ENCODE measurements at places on chromosomes 7 and 10.

GRCh38 chr7:27917774-27918314 is 177.9 kb downstream of the TAX1BP1 start:
- DNase-seq, result no peak

- DNase-seq, result no peak
These were observed 47.9 kb downstream of the VWA2 start for GRCh38 chr10:114286921-114287320.

GRCh38 chr10:15640536-15641085 is 79.1 kb downstream of the ITGA8 start:
- DNase-seq, result no peak

DNA sequence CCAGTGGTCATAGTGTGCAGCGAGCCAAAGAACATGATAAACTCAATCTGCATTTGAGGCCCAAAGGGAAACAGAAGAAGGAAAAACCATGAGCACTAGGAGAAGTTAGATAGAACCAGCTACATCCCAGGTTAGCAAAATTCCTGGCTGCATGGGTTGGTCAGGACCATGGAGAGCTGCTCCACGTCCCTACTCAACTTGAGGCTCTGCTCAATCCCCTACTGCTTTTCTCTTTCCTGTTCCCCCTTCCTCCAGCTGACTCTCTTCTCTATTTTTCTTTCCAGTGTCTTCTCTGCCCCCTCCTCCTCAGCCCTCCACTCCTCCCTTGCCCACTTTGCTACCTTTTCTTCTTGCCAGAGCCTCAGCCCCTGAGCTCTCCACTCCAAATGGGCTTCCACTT is 21.9 kb upstream of the VSIR start:
- no peak for DNase-seq

GRCh38 chr10:96450529-96451207 is 63.1 kb downstream of the TLL2 start:
- no peak for DNase-seq

DNA sequence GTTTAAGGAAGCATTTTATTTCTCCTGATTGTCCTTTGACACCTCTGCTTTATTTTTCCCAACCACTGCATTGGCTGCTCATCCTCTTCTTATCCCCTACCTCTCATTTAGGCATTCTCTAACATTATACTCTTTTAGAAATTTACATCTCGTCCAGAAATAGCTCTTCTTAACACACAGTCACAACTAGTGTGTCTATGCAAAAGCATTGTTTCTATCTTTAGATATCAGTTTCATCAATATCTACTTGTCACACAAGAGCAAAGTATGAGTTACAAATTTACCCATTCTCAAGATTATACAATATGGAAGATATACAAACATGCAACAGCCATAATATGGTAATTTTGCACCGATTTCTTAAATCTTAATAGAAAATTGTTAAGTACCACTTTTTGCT is 35.7 kb upstream of the MDFIC start:
- DNase-seq, result no peak

DNA sequence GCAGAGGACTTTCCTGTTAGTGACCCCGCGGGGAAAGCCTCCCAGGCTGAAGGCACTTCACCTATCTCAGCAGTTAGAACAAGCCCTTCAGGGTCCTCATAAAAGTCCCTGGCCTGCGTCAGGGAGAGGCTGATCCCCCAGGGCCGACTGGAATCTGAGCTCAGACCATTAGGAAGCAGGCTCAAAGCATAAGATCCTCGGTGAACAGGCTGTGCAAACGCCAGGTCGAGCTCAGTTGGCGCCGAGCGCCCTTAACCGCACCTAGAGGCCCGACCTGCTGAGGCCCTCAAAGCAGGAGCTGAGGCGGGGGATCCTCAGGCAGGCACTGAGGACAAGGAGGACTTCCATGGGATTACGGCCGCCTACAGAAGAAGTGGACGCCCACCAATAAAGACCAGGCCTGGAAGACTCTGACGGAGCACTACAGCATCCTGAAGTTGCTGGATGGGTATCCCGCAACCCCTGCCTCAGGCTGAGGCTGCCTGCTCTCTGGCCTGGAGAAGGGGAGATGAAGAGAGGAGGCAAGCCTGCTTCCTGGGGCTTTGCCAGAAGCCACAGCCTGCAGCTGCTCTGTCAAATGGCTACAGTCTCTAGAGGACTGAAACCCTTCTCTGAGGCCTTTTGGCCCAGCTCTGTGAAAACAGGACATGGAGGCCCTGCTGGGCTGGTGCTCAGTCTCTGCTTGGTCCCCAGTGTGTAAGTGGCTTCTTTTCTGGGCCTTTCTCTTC is 29.9 kb downstream of the LIPJ start:
- DNase-seq, result peak; percentile 40

GRCh38 chr10:122296363-122297120 is 25.4 kb downstream of the BTBD16 start:
- DNase-seq, result no peak

GRCh38 chr10:124033887-124034218 is 59.5 kb downstream of the CHST15 start:
- no peak for DNase-seq

DNA sequence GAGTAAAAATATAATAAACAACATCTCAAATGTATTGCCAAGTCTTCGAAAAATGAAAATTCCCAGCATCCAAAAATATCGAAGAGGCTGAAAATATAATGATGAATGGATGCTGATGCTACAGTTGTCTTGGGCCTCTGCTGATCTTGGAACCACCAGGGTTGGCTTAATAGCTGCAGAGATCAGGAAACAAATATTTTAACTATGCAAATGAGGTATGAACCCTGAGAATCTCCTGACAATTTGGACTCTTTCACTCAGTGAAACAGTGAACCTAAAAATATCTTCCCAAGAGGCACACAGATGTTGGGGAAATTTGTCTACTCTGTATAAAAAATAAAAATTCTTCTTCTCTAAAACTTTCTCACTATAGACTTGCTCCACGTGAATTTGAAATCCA is 97.7 kb upstream of the EGFR start:
- no peak for DNase-seq

GRCh38 chr10:106795619-106796018 is 368.9 kb downstream of the SORCS1 start:
- DNase-seq, result peak; percentile 23

DNA sequence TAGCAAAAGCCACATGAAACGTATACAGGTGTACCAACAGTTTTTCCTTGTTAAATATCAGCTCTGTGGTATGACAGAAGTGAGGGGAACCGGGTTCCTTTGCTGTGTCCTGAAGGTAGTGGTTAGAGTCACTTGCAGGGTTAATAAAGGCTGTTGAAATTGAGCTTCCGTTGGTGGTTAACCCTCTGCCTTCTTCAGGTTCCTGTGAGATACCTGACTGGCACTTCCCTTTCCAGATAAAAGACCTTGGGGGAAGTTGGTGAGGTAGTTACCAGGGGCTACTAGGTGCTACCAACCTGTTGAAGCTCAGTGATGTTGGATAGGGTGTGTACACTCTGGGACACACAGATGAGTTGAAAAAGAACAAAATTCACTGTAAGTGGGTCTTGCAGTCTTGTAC is 384.1 kb downstream of the GATA3 start:
- no peak for DNase-seq

GRCh38 chr10:70233109-70233938 is at the start of gene PPA1:
Gene PPA1 (minus strand): TSS chr10:70233429. CDS start chr10:70233327, 102 bp downstream.
- peak; percentile 99 for DNase-seq

GRCh38 chr7:157475095-157475494 is 138.3 kb downstream of the DNAJB6 start:
- DNase-seq, result no peak

GRCh38 chr7:824664-825063 is 7.6 kb upstream of the SUN1 start:
- DNase-seq, result no peak

DNA sequence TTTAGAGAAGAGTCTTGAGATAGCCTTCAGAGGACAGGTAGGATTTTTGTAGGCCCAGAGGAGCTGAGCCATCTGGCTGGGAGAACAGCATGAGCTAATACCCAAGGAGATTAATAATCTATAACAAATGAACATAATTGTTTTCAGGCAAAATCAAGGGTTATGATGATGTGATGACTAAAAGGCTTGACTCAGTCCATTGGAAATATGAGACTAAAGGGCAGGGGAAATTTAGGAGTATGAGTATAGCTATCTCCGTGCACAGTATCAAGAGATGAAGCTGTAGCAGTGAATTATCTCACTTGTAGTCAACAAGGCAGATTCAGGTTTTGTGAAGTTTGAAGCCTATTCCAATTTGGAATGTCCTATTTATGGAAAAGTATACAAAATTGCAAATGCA is 40.1 kb downstream of the CSTF2T start:
- DNase-seq, result no peak

- peak; percentile 35 for DNase-seq
These were observed 165.8 kb upstream of the PRSS1 start for GRCh38 chr7:142583446-142583845.
